ENCODE measurements at places on chromosomes 12 and 14. TPM values are rescaled to one million over a fixed set of nuclear protein-coding genes. Genes with fewer than 3 reads are reported as not detected.
A peak's percentile ranks its signal among the peaks of the same experiment; 100 is the strongest.

- H3K4me1 ChIP-seq: no peaks in the 10 kb centered on the region
- no peaks in the 10 kb centered on the region for H3K36me3 ChIP-seq
- no peak within 1 kb of the TSS for H3K4me3 ChIP-seq
- H3K27me3 ChIP-seq: peaks cover 17% of the 10 kb centered on the region
- no peak within 1 kb of the TSS for H3K27ac ChIP-seq
These were observed at the start of gene SVOP for GRCh38 chr12:109020796-109021380. Gene SVOP, minus strand, starts transcription at chr12:109021068. Its CDS starts 200 bp downstream, at chr12:109020868.

- peaks cover 38% of the 10 kb centered on the region for H3K27me3 ChIP-seq
- no peak for DNase-seq
- no peaks in the 10 kb centered on the region for H3K4me1 ChIP-seq
- H3K27ac ChIP-seq: no peak overlapping the region
These were observed 43.9 kb upstream of the CHPT1 start for GRCh38 chr12:101653503-101653902.

DNA sequence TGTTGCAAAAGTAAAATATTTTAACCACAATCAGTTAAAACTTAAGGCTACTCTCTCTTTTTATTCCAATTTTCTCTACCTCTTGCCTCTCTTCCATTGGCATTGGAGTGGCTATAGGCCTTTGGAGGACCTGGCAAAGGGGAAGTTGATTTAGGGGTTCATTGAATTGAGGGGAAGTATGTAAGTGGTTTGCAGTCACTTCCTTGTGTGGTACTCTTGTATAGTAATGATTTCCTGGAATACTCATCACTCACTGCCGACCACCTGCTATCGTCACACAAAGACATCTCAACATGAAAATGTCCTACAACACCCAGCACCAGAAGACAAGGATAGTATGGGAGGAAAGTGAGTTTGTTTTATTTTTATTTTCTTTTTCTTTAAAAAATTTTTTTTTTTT, 45.7 kb upstream of the CPM start:
- H3K27me3 ChIP-seq: no peaks in the 10 kb centered on the region
- DNase-seq: no peak
- peaks cover 3% of the 10 kb centered on the region for H3K4me1 ChIP-seq
- H3K4me3 ChIP-seq: no peak overlapping the region
- no peaks in the 10 kb centered on the region for H3K36me3 ChIP-seq
- H3K27ac ChIP-seq: no peak overlapping the region

DNA sequence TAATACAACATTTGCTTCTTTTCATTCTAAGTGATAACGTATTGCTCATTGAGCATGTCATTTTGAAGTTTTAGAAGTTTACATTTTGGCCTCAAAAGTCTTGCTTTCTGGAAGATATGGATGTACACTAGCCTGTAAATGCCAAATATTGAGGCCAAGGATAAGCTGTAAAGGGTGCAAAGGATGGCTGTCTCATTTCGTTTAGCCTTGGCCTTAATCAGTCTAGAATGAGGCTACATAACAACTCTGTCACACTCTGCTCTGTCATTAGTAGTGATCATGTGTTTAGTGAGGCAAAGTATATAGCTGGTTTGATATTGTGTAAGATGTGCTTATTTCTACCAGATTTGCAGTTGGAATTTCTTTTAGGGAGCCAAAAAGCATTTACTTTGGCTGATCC, 344.5 kb downstream of the TMTC2 start:
- no peaks in the 10 kb centered on the region for H3K4me1 ChIP-seq
- no peak for DNase-seq
- H3K4me3 ChIP-seq: no peak overlapping the region
- no peaks in the 10 kb centered on the region for H3K27me3 ChIP-seq
- H3K27ac ChIP-seq: no peak overlapping the region
- no peaks in the 10 kb centered on the region for H3K36me3 ChIP-seq

DNA sequence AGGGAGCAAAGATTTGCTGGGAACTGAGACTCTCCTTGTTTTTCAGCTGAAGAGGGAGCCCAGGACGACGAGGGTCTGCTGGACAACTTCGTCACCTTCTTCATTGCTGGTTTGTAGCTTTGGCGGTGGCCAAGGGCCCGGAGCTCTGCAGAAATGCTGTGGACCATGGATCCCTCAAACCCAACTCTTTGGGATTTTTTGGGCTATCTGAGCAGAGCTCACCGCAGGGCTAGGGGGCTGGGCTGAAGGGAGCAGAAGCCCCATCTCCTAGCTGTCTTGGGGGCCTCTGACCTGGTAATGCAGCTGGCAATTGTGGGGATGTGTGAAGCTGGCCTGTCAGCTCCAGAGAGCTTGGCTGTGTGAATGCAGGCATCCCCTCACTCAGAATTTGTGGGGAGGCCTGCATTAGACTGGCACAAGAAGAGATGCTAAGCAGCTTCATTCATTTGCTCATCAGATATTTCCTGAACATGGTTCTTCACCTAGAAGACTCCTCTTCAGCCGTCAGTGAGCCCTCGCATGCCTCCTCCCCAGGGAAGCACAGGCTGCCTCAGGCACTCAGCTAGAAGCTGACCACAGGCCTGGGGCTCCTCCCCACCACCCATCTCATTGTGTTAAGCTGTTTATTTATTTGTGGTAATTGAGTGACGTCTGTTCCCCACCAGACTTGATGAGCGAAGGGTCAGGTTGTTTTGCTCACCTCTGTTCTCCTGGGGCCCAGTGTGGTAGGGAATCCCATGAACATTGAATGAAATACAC, 32.2 kb downstream of the CYP46A1 start:
- H3K27me3 ChIP-seq: peaks cover 20% of the 10 kb centered on the region
- H3K4me3 ChIP-seq: no peak overlapping the region
- no peaks in the 10 kb centered on the region for H3K36me3 ChIP-seq
- no peaks in the 10 kb centered on the region for H3K4me1 ChIP-seq

The CNTN1 gene
- not detected for total RNA-seq

- peaks cover 35% of the 10 kb centered on the region for H3K4me1 ChIP-seq
- peak overlapping the region; percentile 93 for H3K4me3 ChIP-seq
- H3K27me3 ChIP-seq: no peaks in the 10 kb centered on the region
- peak overlapping the region; percentile 92 for H3K27ac ChIP-seq
- peak; percentile 10 for DNase-seq
These were observed 890 bp downstream of the SPTLC2 start for GRCh38 chr14:77615361-77616132.

The SRRM4 gene
- total RNA-seq: not detected

DNA sequence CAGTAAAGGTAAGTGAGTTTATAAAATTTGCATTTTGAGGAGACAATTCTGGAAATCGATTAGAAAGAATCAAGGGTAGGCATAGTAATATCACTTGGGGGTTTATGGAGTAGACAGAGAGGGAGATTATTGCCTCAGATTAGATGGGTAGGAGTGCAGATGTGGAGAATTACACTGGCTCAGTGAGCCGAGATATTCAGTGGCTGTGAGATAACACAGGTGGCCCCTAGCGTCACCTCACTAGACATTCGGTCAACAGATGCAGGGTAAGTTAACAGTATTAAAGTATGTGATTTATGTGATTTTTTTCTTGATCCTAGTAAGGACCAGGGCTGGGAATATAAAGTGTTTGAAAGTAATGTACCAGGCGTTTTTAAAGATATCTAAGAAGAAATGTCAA, 39.6 kb upstream of the KLRD1 start:
- no peaks in the 10 kb centered on the region for H3K36me3 ChIP-seq
- no peak overlapping the region for H3K27ac ChIP-seq

DNA sequence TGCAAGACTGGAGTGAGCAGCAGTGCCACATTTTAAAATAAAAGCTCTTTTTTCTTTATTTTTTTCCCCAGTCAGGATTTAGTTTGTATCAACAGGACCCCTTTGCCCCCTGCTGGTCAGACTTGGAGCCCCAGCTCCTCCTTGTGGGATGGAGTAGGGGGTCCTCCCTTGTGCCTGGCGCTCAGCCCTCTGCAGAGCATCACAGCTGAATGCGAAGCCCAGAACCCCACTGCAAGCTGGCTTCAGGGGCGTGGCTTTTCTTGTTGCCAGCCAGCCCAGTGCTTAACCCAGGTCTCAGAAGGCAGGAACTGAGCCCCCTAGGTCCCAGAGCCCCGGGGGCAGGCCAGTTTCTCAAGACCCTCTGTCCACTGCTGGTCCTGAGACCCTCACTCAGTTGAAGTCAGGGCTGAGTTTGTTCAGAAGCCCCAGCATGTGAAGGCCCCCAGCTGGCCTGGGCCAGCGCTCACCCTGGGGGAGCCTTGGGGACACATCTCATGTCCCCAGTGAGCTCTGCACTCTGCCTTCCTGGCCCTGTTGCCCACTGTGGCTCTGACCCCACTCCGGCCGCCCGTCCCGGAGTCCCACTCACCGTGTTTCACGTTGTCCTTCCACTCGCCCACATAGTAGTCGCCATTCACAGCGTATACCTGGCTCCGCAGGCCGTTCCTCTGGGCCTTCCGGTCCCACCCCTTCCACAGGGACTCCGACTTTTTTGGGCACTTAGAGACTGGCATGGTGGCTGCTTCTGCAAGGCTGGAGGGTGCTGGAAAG, 519 bp downstream of the MORN3 start:
- DNase-seq: peak; percentile 31
- peaks cover 3% of the 10 kb centered on the region for H3K36me3 ChIP-seq
- H3K27ac ChIP-seq: peak overlapping the region; percentile 49
- no peaks in the 10 kb centered on the region for H3K27me3 ChIP-seq
- H3K4me3 ChIP-seq: no peak overlapping the region

DNA sequence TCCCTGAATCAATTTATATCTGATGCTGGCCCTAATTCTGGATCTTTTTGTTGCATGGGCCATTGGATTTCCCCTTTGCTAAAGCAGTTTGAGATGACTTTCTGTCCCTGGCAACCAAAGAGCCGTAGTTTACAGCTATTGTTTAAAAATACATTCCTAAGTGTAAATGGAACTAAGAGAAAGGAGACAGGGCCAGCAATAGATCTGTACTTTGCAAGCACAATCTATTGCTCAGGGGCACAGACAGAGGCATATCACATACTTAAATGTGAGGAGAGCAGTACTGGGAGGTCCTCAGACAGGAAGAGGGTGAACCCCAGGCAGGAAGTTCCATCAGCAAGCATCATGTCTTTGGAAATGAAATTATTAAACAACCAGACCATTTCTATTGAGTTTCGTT, 126.6 kb downstream of the ZFP36L1 start:
- DNase-seq: no peak
- no peak overlapping the region for H3K4me3 ChIP-seq
- H3K36me3 ChIP-seq: peaks cover 2% of the 10 kb centered on the region
- H3K4me1 ChIP-seq: peaks cover 49% of the 10 kb centered on the region
- H3K27ac ChIP-seq: no peak overlapping the region
- H3K27me3 ChIP-seq: no peaks in the 10 kb centered on the region

Data from activated T-helper 2 cell treated with anti-CD3 and anti-CD28 coated beads, Interferon-gamma antibody, Interleukin-2, Interleukin-4, amounts not matched to agents 10 μg/mL and 5 μg/mL and 100 μg/mL, durations not matched to agents 14 hours and 24 hours and 36 hours (primary cell).